AML-193 (cell line): ENCODE measurements at places on chromosomes 7 and 10.

DNA sequence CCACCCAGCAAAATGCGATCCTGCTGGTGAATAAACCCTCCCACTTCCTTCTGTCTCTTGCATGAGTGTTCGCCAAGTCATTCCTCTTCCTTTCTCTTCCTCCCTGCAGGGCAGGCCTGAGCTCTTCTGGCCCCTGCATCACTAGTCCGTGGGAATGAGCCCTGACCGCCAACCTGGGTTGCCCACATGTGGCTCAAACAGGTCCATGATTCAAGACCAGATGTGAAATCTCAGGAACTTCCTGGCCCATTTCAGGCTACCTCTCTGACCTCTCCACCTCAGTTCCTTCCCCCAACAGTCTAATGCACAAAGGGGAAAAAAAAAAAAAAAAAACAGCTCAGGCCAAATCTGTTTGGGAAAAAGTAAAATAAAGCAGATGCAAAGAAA, 5.4 kb upstream of the YWHAG start:
- peak; percentile 64 for DNase-seq

DNA sequence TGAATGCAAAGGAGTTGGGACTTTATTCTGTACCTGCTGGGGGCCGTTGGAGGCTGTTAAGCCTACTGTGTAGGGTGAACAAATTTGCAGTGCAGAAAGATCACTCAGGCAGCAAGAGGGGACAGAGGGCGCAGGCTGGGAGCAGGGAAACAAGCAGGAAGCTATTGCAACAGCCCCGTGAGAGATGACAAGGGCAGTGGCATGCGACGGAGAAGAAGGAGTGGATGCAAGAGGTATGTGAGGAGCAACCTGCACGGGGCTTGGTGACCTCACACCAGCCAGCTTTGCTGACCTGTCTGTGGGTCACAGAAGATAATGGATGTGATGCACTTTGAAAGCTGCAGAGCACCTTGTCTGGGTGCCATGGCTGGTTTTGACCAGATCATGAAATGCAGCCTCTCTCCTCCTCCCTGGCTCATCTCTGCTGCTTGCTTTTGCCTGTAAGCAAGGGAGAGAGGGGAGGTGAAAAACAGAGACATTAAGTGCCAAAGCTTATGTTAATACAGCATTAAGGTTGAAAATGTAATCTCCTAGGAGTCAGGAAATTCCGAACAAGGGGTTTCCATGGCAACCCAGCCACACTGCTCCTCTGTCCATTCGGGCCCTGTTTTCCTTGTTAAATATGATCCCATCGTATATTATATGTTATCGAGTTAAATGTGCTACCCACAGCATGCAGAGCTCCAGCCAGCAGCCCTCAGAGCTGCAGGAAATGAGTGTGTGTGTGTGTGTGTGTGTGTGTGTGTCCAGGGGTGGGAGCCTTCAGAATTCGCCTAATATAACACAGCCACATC, 314.3 kb upstream of the ZMIZ1 start:
- DNase-seq, result peak; percentile 28

DNA sequence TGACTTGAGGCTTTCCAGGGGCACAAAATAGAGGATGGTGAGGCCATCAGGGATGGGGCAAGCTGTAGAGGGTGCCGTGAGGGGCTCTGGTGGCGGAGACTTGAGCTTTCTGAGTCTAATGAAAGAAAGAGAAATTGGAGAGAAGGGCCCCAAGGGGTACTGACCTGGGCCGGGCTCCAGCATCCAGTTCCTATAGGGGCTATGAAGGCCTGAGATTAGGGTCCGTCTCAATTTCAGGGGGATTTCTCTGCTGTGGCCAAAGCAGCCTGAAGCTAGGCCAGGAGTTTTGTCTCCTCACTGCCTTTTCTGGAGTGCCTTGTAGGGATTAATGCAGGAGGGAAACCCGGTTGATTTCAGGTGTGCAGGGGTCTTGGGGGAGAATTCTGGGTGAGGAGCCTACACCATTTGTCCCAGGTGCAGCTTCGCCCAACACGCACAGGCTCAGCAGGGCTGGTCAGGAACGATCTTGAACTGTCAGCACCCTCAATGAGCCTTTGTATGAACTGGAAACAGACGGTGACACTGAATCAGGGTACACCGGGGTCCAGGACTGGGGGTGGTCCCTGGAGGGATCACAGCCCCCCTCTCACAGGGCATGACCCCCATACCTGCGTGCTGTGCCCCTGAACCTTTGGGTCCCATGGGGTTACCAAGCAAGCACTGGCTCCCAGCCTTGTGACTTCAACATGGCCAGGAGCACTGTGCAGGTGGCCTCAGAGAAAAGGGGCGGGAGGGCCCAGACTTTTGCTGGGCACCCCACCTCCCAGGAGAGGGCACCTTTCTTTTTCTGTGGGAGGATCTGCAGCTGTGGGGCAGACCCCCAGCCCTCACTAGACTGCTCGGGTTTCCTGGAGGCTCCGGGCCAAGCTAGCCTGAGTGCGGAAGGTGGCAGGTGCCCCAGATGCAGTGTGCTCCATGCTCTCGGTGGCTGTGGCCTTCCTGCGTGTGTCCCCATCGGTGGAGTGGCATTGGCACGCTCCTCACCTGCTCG, 122.9 kb upstream of the RET start:
- DNase-seq, result no peak

DNA sequence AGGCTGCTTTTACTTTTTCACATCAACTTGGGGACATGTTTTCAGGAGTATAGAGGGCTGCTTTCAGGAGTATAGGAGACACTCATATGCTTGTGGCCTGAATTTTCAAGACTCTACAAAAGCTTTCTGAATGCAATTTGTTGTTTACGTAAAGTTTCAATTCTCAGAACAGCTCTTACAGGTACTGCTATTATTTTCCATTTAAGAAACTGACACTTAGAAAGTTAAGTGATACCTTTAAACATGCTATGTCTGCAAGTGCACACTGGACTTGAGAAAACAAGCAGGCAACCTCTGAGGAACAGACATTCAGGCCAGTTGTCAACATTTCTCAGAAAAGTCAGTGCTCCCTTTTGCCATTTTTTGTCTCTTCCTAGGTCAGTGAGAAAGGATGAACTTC, 70.0 kb upstream of the PHYHIPL start:
- no peak for DNase-seq

DNA sequence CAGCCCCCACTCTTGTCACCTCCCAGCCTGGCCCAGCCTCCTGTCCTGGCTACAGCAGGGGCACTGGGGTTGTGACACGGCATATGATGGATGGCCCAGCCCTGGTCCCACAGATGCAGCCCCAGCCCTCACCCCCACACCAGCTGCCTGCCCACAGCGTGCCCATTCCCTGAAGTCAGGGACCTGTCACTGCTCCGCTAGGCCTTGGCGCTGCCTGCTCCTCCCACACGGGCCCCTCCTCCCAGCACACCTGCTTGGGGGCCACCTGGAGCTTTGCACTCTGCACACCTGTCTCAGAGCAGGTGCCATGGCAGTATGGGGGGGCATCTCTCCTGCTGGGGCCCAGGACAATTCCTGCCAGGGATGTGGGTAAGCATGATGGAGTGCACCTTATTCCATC, 3.5 kb downstream of the GCK start:
- DNase-seq, result no peak

- DNase-seq, result no peak
These were observed 479.3 kb upstream of the PODXL start for GRCh38 chr7:132035517-132036362.
